ENCODE measurements at places on chromosomes 7 and 10.

DNA sequence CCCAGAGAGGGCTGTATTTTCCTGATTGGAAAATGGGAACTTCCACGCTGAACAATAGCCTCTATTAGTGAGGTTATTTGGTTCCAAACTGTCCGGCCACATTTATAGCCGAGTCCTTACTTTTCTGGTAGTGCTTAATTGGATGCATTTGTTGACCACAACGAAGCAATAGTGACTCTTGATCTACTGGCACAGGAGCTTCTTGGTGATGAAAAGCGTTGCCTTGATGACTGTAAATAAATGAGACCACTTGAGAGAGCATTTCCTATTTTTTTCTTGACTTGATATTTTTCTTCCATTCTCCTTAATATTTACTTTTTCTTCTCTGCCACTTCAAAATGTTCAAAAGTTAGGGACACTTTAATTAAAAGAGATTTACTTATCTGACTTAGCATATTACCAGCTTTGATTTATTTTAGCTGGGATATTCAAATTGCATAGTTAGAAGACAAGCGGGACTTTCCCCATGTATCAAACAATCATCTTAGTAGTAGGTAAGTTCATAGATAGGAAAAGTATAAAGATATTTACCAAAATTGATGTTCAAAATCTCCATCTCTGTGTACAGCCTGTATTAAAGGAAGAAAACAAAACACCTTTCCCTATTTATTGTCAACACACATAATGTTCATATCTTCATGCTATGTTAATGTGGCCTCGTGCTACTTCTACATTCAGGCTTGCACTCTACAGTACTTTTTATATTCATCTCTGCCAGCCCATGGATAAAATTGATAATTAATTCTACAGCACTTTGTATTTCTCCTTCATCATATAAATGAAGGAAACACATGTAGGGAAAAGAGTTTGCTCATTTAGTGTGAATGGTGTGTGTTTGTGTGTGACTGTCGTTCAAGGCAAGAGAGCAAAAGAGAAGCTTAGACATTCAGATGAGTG lies 5.1 kb upstream of the SP8 start:
- DNase-seq, result no peak

- DNase-seq, result peak; percentile 6
Measured at GRCh38 chr7:45181286-45181960, 23.8 kb downstream of the RAMP3 start.

GRCh38 chr7:1818575-1819258 lies 148.6 kb downstream of the ELFN1 start:
- no peak for DNase-seq

- DNase-seq, result no peak
Measured at GRCh38 chr7:150425670-150426069, 24.8 kb upstream of the GIMAP8 start.

DNA sequence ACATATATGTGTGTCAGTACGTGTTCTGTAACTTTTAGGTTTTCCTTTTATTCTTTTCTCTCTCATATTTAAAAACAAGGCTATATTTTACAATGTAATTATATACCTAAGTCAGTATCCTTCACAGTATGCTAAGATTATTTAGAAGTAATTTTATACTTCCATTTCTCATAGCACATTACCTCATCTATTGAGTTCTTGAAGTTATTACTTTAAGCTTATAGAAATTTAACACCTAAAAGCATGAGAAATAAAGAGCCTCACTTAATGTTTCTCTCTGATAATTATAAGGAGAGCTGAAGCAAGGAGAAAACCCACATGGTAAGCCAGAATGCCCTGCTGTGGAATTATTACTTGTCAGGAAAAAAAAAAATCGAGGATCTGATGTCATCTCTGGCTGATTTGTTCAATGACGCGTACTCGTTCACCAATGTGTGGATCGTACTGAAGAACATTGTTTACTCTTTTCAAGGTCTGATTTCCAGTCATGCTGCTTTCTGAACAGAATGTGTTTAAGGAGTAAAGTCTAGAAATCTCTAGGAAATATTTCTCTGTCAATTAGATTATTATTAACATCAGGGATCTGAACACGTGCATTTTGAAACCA lies 21.9 kb downstream of the CACNB2 start:
- DNase-seq, result no peak

DNA sequence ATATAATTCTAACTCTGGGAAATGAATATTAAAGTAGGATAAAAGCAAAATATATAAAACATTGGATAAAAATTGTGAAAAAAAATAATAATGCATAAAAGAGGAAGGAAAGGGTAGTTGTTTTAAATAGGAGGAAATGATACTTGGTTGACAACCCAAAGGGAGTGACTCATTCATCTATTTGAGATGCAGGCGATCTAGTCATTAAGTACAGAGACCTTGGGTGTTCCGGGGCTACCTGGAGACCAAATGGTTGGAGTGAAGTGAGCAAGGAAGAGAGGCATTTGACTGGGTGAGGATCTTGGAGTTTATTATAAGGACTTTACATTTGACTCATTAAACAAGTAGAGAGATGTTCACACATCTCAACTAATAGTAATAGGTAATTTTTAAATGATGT lies 111.0 kb downstream of the LRRTM3 start:
- no peak for DNase-seq

DNA sequence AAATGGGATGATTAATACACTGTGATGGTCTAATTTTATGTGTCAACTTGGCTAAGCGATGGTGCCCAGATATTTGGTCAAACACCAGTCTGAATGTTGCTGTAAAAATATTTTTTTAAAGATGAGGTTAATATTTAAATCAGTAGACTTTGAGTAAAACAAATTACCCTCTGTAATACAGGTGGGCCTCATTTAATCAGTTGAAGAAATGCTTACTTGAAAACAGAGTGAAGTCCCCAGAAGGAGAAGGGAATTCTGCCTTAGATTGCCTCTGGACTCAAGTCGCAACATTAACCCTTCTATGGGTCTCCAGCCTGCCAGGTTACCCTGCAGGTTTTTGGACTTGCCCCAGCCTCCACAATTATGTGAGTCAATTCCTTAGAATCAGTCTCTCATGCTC lies 49.8 kb upstream of the AGK start:
- no peak for DNase-seq

GRCh38 chr7:66928388-66928787 lies 7.4 kb downstream of the TMEM248 start:
- DNase-seq, result no peak

GRCh38 chr7:87877366-87878040 lies 1.2 kb downstream of the DBF4 start:
- DNase-seq, result no peak

DNA sequence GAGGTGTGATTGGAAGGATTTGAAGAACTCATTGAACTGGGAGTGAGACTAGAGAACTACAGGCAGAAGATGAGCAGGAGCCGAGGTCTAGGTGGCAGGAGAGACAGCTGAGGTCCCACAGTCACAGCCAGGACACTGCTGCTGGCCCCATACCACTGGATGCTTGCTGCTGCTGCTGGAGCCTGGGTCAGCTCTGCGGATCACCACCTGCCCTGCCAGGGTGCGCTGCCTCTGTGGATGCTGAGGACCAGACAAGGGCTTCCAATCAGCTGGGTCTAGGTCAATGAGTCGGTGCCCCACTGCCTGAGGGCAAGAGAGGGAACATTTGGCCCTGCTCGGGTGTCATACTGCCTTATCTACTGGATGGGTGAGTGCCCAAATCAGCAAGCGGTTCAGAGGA lies 94.4 kb downstream of the FRMD4A start:
- DNase-seq, result no peak

DNA sequence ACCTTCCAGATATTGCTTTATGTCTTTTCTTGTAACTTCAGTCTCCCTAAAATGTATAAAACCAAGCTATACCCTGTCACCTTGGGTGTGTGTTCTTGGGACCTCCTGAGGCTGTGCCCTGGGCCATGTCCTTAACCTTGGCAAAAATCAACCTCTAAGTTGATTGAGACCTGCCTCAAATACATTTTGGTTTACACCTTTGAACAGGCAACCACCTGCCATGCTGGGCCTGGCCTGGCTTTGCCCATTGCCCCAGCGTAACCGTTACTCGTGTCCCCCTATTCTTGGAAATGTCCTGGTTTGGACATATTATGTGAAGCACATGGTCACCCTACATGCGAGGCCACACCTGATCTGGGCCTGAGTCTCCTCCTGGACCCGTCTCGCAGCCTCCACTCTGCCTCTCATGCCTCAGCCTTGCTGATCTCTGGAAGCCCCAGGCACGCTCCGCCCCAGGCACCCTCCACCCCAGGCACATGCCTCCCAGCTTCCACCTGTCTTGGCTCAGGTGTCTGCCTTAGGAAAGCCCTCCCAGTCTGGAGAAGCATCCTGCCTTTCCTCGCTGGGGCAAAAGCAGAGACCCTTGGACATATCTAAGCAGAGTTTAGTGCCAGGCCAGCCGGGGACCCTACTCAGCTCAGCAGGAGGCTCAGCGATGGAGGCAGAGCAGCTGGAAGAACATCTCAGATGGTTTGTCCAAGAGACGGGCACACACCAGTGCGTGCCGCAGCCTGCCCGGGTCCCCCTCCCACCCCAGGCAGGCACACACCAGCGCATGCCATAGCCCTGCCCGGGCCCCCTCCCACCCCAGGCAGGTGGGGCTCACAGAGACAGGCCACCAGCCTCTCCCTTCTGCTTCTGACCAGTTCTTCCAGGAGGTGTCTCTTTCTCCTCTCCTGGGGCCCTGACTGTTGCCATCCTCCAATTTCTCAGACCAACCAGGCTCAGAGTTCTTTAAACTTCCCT lies 4.0 kb upstream of the VIPR2 start:
- DNase-seq, result no peak

DNA sequence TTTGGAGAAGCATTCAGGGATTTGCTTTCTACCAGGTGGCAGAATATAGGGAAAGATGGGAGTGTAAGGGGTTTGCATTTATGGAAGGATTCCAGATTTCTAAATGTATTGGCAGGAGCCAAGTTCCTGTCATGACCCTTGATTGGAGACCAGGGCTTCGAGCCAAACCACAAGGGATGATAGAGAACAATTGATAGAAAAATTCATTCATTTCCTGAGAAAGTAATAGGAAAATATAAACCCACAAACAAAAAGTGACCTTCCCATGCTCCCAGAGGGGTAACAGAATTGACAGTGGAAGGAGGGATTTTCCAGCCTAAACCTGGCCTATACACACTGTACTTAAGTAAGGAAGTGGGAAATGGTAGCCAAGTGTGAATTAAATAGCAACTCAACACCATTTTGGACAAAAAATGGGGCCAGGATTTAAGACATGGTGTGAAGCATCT lies 22.4 kb upstream of the IFIT2 start:
- DNase-seq, result no peak

- no peak for DNase-seq
Measured at GRCh38 chr7:20280475-20281351, 50.0 kb upstream of the ITGB8 start.

- no peak for DNase-seq
Measured at GRCh38 chr7:80231707-80232106, 97.1 kb downstream of the GNAI1 start.

GRCh38 chr10:112979927-112980326 lies 29.9 kb downstream of the TCF7L2 start:
- no peak for DNase-seq

- no peak for DNase-seq
Measured at GRCh38 chr10:86044029-86044428, 322.6 kb downstream of the GRID1 start.

GRCh38 chr7:129167817-129168216 lies 20.6 kb upstream of the SMO start:
- DNase-seq, result no peak

GRCh38 chr7:82109288-82109687 lies 334.3 kb downstream of the CACNA2D1 start:
- DNase-seq, result no peak

DNA sequence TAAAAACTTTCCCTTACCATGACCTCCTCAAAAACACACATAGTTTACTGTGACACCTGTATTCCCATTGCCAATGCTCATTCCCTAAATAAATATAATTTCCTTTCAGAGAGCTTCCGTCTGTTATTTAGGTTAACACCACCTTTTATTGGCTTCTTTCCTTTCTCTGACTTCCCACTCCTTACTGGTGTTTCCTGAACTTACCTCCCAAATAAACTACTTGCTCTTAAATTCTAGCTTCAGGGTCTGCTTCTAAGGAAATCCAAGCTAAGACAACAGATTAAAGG lies 67.4 kb upstream of the ZNF746 start:
- no peak for DNase-seq

DNA sequence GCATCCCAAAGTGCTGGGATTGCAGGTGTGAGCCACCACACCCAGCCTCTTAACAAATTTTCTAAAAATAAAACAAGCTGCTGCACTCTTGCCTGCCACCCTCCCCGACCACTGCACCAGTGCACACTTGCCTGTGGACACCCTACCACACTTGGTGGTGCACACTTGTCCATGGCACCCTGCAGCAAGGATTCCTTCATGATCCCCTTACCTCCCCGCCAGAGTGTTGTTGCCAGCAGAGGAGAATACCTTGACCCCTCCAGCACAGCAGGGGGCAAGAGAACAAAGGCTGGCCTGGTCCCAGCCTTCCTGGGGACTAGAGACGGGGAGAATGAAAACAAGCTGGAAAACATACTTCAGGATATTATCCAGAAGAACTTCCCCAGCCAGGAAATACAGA lies 65.9 kb upstream of the KCND2 start:
- DNase-seq, result no peak

DNA sequence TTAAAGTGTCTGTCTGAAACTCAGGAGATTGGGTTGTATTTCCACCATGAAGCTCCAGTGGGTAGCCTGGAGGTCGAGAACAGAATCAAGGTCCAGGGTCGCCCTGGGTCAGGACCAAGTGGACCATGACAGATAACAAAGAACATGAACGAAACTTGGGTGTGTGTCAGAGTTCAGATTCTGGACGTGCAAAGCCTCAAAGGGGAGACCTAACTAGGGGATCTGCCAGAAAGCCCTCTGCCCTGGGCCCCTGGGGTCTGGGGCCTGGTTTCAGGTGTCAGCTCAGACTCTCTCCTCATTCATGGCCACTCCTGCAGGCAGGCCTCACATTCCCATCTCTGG lies 1.6 kb downstream of the RASSF4 start:
- no peak for DNase-seq

GRCh38 chr10:102661658-102662028 lies 17.4 kb downstream of the TRIM8 start:
- no peak for DNase-seq

- DNase-seq, result peak; percentile 33
Measured at GRCh38 chr7:156999958-157000726, 10.3 kb downstream of the MNX1 start.

DNA sequence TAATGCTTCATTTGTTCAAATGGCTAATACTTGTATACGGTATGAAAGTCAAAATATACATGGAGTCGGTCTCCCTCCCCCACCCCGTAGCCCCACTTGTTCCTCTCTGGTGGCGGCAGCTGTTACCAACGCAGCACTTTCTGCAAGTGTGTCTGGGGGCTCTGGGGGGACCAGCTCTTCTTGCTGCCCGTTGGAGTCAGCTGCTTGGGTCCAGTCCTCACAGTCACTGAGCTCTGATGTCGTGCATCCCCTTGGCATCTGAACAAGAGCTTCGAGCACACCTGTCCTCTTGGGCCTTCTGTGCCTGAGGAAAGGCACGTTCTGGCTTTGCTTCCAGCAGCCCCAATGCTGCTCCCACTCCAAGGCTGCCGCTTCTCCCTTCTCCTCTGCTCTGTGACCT lies 493.1 kb downstream of the PLXNA4 start:
- DNase-seq, result no peak

Measured in frontal cortex (tissue), 4 donors.